ENCODE measurements at places on chromosomes 6 and 20. TPM values are rescaled to one million over a fixed set of nuclear protein-coding genes. Genes with fewer than 3 reads are reported as not detected.

ARHGAP18 gene
- 110 TPM for total RNA-seq

SRMS gene
- not detected for total RNA-seq

IL17A gene
- total RNA-seq = not detected

HDGFL1 gene
- total RNA-seq = not detected

MOG gene
- total RNA-seq = not detected

OR10C1 gene
- not detected for total RNA-seq

SIRPB1 gene
- 0.17 TPM for total RNA-seq

DNA sequence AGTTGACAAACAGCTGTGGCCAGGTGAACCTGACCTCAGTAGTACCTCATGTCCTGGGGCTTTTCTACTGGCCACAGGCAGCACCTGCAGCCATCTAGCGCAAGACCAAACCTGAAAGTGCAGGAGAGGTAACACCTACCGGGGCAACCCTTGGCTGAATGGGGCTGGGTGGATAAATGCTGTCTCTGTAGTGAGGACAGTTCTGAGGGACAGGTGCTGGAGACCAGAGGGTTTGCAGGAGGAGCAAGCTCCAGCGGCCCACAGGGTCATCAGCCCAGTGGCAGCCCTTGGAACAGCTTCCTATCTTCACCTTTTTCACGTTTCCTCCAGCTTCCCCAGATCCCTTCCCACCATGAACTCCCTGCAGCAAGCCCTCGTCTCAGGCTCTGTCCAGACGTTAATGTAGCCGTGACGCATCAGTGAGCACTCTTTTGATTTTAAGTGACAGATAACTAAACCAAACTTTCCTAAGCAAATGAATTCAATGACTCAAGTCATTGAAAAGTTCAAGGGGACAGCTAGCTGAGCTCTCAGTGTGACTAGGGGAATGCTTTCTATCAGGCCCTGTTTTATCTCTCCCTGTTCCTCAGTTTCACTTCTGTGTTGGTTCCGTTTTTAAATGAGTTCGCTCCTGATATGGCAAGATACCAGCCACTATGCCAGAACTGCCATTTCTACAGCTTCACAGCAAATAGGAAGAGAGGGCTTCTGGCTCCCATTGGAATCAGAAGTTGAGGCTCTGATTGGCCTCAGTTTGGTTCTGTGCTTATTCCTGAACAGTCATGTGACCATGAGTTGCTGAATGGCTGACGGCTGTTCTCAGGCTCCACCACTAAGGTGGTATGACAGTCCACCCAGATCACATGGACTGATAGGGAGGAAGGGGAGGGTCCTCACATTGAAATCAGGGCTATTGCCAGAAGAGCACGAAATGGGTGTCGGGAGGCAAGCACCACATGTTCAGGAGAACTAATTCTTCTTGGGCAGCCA lies 12.1 kb upstream of the PFDN4 start:
- no peak for DNase-seq

DNA sequence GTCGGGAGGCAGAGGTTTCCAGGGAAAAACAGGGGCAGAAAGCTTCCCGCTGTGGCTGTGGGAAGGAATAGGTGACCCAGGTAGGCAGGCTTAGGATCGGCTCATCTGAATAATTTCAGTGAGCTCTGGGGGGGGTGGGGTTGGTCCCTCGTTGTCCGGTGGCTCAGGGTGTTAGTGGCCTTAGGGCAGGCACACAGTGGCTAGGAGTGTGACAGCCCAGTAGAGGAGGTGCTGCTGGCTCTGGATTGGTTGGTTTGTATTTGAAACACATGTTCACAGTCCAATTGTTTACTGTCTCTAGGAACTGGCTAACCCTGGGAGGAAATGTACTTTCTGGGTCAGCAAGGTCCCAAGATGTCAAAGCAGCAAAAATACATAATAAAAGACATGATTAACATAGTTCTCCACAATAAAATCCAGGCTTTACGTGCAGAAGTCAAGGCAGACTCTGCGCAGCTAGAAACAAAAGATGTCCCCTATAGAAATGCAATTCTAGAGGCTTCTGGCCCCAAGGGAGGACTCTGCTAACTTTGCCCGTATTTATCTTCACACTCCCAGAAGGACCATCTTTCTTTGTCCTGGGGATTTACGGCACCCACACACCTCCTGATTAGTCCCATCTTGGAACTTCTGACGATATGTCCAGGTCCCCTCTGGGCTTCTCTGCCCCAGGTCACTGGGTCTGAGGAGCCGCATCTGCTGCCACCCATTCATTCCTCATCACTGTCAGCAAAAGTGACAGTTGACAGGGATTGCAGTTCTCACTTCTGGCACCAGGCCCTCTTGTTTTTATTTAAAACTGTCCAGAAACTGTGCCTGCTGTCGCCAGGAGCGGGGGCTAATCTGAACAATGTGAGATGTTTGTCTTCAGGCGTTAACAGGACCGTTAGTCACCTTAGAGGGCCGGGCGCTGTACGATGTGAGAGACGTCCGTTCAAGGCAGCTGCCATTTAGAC lies 18.7 kb downstream of the MOCS3 start:
- no peak for DNase-seq

DNA sequence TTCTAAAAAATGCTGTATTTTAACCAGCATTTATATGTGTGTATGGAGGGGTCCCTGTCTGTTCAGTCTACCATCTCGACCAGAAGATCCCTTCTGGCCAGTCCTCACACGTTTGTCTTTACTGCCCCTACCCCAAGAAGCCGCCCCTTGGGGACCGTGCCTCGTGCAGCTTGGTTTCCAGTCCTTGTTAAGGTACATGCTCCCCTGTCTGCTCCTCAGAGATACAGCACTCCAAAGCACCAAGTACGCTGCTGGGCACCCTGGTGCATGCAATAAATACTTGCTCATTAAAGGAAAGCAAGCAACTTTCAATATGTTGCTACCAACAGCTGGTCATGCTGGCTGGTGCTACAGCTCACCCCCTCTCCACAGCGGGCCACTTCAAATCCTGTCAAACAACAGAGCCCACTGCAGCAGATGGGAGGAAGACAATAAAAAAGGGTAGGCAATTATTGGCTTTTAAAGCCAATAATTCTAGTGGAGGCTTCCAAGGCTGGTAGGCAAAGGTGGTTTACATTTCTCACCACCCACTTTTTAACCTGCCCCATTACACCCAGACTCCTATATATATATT lies 61.6 kb downstream of the PSMG4 start:
- DNase-seq = no peak

GRCh38 chr6:41066867-41067304 lies 5.3 kb downstream of the OARD1 start:
- peak; percentile 90 for DNase-seq

- DNase-seq = peak; percentile 76
Observed at GRCh38 chr6:43774776-43775534, 4.9 kb downstream of the VEGFA start.

DNA sequence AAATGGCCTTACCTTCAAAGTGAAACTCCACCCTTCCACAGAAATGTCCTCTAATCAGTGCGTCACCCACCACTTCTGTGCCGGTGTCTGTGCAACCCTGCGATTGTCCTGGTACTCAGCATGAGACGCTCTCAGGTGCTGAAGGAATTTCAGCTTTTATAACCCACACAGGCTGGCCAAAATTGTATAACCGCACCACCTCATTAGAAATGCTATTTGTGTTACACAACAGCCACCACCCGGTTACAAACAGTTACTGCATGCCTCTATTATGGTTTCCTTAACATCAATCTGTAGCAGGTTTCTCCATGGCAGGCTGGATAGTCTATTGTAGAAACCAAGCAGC lies 51.5 kb downstream of the SLC23A2 start:
- peak; percentile 81 for DNase-seq

DNA sequence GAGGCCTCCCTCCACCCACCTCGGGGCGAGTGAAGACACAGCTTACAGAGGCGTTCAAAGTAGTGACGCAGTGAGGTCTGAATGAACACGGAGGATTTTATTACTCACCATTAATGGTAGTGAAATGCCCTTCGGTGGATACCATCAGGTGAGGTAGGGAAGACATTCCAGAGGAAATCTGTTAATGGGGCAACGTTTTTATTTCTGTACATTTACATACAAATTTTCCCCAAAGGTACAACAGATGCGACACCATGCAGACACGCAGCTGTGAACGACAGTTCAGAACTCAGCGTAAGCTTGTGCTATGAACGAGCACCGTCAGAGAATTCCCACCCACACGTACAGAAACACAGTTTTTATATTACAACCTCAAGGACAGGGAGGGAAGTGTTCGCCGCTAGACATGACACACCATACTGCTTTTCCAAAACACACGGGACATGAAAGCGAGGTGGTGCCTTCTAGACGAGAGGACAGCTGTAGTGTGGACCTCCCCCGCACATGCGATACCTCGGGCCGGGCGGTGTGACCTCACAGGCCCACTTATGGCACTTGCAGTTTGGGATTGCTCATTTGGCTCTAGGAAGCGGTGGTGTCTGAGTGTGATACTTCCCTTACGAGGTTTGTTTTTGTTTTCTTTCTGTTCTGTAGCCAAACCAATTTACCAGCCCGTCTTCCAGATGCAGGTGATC lies 10.7 kb downstream of the PSMG4 start:
- no peak for DNase-seq

GRCh38 chr6:25051083-25051482 lies 115.3 kb upstream of the RIPOR2 start:
- DNase-seq = no peak

DNA sequence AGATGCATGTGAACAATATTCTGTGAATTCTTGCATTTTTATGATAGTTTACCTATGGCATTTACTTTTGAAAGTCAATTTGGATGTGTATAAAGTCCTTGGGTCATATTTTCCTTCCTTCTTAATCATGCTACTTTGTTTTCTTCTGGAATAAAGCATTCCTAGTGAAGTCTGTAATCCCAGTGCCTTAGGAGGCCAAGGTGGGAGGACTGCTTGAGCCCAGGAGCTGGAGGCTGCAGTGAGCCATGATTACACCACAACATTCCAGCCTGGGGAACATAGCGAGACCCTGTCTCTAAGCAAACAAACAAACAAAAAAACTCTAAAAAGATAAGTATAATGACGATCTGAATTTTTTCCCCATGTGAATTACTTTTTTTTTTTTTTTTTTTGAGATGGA lies 69.7 kb upstream of the SYNCRIP start:
- no peak for DNase-seq

- DNase-seq = no peak
Observed at GRCh38 chr6:89033461-89033860, 47.1 kb upstream of the PNRC1 start.

DNA sequence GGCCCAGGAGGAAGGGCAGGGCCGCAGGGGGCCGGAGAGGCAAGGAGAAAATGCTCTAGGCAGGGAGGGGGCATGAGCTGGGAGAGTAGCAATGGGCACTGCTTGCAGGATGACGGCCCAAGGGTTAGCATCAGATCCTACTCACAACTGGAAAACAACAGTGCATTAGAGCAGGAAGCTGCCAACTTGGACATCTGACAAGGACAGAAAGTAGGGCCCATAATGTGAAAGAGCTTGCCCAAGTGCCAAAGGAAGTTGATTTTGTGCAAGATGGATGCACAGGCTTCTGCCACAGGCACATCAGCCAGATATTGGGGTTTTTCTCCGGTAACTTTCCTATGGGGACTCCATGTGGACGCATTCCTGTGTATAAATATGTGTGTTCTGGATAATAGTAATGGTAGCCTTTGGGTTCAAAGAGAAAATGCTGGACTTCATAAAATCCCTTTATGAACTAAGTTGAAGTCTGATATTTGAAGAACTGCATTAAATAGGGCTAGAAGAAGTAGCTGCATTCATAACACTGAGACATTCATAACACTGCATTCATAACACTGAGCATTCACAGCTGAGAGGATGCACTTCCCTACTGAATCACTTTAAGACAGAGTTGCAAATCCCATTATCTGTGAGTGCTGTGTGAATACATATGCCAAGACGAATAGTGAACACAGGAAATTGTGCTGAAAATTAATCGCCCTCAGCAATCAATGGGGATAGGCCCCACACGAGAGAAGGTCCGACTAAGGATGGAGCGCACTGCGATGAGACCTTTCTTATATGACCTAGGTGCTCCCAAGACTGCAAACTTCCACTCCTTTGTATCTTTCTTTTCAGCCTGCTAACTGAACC lies 235.6 kb upstream of the PRDM1 start:
- no peak for DNase-seq

DNA sequence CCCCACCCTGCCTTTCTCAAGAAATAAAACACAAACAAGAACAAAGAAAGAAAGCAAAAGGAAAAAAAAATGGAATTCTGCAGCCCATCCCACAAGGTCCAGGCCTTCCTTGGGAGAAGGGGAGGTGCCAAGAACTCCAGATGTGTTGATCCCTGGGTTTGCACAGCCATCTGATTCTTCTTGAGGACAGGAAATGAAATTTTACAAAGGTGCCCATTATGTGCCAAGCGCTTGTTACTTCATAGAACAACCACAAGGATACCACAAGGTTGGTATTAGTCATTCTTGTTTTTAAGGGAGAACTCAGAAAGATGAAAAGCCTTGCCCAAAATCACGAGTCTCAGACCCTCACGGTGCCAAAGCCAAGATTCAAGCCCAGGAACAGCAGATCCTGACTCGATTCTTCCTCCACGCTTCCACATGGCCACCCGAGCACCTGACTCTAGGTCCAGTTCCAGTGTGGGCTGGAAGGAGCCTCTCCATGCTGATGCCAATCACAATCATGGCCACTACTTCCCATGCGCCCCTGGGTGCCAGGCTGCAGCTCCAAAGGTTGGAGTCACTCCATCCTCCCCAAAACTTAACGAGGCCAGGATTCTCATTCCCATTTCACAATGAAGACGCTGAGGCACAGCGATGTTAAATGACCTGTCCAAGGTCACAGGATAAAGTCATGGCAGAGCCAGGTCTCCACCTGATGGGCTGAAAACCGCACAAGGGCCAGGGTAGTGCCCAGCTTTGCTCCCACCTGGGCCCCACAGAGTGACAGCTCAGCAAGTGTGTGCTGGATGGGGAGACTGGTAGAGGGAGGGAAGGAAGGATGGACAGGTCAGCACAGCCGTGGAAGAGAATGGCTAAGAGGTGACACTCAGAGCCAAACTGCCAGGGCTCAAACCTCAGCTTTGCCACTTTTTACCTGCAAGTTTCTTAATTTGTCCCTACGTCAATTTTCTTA lies 66.7 kb upstream of the TOP1 start:
- DNase-seq = no peak

DNA sequence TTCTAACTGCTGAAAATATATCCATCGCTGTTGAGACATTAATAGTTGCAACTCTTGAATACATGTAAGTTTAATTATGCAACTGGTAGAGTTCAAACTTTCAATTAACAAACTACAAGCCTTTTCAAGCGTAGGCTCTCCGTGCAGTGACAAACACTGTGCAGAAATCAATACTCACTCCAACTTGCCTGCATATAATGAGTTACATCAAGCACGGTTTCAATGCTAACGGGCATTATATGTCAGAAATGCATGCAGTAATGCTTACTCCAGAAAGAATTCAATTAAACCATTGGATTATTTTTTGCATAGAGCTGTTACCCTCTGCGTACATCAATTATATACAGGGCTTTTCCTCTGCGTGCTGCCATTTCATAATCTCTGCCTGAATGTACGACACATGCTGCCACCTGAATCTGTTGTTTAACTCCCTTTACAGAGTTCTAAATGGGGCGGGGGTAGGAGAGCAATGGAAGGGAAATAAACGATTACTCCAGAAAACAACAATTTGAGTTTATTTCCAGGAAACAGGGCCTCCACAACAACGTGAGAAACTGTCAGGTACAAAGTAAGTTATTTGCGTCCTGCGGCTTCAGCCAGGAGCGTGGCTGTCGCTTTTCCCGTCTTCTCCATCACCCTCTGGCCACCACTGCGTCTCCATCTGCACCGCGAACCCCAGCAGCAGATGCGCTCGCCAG lies 1.8 kb downstream of the PTPRK start:
- DNase-seq = peak; percentile 29

All from dermis blood vessel endothelial cell (primary cell).